ENCODE measurements at places on chromosomes 2 and 18.

DNA sequence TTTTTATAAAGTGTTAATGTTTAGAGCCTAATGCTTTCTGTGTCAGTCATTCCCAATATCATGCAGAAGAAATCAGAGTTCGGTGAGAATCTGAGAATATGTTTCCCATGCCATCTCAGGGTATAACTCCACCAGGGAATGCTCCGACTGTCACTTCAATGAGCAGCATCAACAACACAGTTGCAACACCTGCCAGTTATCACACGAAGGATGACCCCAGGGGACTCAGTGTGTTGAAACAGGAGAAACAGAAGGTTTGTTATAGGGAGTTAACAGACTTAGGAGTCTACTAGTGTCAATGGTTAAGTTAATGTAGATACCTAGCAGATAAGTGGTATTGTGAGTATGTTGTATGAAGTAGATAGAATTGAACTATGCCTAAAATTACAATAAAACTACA lies 31.0 kb downstream of the VAPA start:
- no peak for DNase-seq

DNA sequence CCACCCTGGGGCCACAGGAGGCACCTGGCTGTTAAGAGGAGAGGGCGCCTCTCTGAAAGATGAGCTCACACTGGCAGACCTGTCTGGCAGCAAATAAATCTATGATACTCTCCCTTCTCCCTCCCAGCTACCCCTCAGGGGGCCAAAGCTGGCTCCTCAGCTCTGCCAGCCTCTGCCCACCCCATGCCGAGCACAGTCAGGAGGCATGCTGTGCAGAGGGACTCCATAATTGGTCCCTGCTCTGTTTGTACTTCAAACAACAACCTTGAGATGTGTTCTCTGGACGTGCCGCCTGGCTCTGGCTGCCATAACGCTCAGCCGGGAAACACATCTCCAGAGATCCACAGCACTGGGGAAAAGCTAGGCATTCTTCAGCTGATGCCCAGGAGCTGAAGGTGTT lies 126.7 kb downstream of the GALNT14 start:
- no peak for DNase-seq

DNA sequence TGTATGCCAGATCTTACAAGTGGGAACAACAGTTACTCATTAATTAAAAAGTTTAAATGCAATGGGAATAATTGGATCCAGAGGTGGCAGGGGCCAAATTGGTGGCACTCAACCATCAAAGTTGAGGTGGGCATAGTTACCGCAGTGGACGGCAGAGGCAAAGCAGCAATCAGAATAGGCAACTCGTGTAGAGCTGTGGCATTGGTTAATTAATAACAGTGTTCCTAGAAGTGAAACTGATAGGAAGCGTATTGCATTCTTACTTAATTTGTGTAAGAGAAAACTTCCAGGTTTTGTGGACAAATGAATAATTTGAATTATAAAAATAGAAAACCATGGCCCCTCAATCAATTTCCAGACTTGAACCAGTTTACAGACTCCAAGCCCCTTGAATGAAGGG lies 1068.2 kb upstream of the ACVR2A start:
- no peak for DNase-seq

DNA sequence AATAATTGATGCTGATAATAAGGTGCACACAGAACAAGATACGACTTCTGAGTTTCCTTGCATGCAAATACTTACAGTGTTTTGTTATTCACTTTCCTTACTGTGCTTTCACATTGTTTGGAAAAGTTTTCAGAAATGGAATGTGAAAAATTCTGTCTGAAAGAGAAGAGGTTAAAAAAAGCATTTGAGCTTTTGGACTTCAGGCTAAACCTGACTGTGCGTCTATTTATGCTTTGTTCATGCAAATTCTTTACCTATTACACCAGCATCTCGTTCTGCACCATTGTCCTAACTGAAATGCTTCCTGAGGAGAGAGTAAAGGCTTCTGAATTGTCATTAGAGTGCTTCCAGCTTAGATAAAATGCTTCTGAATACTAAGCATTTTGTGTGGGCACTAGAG lies 61.4 kb downstream of the LHCGR start:
- DNase-seq = no peak

- DNase-seq = no peak
Observed at GRCh38 chr2:172196768-172197431, 94.2 kb upstream of the DLX2 start.

GRCh38 chr2:157164891-157165290 lies 92.6 kb upstream of the GALNT5 start:
- DNase-seq = no peak

DNA sequence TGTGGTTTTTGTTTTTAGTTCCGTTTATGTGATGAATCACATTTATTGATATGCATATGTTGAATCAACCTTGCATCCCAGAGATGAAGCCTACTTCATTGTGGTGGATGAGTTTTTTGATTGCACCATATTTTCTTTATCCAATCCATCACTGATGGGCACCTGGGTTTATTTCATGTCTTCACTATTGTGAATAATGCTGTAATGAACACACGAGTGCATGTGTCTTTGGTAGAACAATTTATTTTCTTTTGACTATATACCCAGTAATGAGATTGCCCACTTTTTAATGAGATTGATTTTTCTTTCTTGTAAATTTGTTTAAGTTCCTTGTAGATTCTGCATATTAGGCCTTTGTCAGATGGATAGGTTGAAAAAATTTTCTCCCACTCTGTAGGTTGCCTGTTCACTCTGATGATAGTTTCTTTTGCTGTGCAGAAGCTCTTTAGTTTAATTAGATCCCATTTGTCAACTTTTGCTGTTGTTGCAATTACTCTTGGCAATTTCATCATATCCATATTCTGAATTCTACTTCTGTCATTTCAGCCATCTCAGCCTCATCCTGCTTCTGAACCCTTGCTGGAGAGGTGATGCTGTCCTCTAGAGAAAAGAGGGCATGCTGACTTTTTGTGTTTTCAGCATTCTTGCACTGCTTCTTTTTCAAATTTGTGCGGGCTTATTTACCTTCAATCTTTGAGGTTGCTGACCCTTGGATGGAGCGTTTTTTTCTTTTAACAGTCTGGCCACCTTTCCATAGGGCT lies 96.2 kb upstream of the CTAGE1 start:
- DNase-seq = no peak

DNA sequence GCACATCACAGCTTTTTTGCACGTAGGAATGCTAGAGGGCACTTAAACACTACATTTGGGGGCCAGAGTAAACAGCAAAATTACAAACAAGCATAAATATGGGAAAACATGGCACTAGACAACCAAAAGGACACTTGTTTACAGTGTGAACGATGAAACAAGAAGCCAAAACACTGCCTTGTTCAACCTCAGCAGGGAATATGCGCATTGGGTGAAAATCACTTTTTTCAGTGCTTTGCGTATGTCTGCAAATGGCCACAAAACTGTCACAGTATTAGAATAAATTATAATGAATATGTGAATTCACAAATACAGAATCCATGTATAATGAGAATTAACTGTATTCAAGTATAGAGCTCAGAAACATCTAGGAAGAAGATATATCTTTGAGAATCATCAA lies 1064.0 kb upstream of the GYPC start:
- DNase-seq = no peak

GRCh38 chr2:181140414-181140813 lies 160.0 kb downstream of the UBE2E3 start:
- no peak for DNase-seq

DNA sequence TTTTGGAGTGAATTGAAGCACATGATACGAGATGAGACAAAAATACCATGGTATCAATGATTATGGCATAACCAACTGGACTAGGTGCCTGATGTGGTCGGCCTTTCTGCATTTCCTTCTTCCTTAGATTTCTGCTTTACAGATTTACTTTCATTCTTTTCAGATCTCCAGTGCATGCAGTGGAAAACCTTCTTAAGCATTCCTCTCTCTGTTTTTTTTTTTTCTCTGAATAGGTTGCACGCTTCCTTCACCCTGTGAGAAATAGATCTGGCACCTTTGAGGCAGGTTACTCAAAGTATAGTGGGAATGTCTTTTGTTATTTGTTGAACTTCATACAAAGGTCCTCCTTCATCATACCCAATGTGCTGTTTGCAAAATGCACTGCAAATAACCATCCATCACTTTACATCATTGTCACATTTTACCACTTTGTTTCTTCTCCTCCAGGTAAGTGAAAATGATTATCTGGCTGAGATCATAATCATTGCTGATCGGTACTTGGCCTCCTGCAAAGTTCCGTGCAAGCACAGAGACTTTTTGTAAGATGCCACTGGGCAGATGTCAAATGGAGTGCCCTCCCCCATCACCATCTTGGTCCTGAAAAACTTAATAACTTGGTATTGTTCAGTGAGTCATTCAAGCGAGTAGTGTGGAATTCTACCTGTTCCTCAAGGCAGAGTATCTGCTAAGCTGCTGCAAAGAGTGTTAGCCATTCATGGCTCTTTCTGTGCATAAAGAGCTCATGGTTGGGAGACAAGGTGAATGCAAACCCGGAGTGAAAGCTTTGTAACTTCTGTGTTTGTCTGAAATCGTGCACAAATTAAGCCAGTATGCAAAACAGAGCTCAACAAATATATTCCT lies 30.0 kb upstream of the KLHL14 start:
- no peak for DNase-seq

DNA sequence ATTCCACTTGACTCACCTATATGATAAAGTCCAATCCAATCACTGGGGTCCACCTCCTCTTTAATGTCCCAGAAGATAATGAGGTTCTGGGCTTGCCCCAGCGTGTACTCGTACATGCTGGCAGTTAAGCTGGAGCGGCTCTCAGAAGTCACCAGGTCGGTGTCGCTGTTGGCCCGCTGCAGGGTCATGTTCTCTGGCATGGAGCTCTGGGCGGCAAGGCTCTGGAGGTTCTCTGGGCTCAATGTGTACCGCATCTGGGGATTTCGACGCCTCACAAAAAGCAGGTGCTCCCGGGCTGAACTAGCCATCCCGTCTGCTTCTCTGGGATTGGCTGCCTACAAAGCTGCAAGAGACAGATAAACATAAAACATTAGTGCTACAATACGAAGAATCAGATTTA lies 206.4 kb upstream of the CCDC150 start:
- no peak for DNase-seq

All from GM20000 (cell line).